HT-29 (cell line): ENCODE measurements at places on chromosomes 13 and 19. TPM values are rescaled to one million over a fixed set of nuclear protein-coding genes. Genes with fewer than 3 reads are reported as not detected.

Gene RNF113B
- not detected in 2 replicates for total RNA-seq

Gene RFPL4A
- total RNA-seq = not detected in 2 replicates

Gene KLF1
- total RNA-seq = not detected in 2 replicates

Gene NPHS1
- not detected in 2 replicates for total RNA-seq

Gene IRF3
- total RNA-seq = 380 and 432 TPM in 2 replicates

Gene ZNF738
- total RNA-seq = 2.0 and 3.2 TPM in 2 replicates

Gene BORCS8
- 40.1 and 50.5 TPM in 2 replicates for total RNA-seq

DNA sequence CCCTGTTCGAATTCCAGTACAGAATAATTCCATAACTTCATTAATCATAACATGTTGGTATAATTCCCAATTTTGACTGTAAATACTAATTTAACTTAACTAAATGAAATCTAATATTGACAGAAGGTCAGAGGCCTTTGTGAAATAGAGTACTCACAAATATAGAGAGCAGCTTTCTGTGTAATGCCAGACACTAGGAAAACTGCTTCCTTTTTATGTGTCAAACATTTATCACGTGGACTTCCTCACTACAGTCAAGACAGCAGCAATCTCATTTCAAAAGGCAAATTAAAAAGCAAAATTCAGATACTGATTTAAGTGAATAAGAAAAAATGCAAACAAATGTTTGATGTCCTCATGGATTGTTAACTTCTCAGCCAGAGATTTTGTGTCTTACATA is 13.1 kb downstream of the ITM2B start:
- no peak for DNase-seq

DNA sequence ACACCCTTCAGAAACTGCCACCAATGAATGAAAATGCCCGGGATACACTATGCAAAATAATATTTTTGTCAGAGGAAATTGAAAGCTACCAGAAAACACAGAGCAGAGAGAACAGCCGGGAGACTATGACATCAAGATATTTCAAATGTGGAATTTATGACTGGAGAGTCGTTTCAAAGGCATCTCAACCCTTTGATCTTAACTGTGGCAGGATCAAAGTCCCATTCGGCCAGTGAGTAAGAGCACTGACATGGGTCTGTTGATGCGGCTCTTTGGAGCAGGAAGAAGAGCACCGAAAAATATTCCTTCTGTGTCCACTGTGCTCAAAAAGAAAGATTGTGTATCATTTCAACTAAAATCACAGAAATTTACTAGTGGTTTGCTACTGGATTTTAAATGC is 201.9 kb downstream of the RFC3 start:
- peak; percentile 91 for DNase-seq

GRCh38 chr19:49396738-49397505 is 8.9 kb downstream of the KASH5 start:
- no peak for DNase-seq

DNA sequence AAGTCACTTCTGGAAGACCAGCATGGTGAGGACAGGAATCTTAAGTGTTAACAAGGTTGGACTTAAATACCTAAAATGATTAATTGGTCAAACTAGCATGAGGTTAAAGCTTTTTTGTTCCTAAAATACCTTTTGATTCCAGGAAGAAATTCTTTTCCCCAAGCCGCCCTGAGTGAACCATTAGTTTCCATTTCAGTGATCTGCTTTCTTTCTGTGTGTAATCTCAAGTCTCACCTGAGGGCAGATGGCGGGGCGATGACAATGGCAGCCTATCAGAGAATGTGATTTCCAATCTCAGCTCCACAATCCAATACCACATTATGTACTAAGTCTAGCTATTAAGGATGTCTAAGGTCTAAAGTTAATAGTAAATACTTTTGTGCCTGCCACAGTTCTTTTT is 390.9 kb upstream of the SGCG start:
- DNase-seq = no peak

DNA sequence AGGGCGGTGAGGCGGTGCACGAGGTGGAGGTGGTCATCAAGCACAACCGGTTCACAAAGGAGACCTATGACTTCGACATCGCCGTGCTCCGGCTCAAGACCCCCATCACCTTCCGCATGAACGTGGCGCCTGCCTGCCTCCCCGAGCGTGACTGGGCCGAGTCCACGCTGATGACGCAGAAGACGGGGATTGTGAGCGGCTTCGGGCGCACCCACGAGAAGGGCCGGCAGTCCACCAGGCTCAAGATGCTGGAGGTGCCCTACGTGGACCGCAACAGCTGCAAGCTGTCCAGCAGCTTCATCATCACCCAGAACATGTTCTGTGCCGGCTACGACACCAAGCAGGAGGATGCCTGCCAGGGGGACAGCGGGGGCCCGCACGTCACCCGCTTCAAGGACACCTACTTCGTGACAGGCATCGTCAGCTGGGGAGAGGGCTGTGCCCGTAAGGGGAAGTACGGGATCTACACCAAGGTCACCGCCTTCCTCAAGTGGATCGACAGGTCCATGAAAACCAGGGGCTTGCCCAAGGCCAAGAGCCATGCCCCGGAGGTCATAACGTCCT is 9.4 kb upstream of the PROZ start:
- DNase-seq = no peak

DNA sequence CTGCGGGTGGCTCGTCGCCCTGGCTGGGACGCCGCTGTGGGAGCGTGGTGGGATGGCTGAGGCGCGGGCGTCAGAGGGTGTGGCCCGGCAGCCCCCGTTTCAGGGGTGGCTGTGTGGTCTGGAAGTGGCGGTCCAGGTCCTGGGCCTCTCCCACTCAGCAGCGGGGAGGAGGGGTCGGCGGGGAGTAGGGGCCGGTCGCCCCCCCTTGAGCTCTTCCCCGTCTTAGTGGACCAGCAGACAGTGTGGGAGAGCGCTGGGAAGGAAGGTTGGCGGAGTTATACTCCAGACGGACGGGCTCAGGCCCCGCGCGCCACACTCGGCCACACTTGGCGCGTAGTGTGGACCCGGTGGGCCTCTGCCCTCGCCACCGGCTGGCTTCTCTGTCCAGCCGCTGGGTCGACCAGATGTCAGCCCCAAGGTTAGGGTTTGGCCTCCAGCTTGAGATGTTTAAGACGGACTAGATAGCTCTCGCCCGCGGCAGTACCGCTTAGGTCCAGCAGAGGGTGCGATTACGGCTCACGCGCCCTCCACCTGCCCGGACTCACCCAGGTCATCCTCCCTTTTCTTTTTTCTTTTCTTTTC is 21.7 kb upstream of the ZNF429 start:
- DNase-seq = no peak

DNA sequence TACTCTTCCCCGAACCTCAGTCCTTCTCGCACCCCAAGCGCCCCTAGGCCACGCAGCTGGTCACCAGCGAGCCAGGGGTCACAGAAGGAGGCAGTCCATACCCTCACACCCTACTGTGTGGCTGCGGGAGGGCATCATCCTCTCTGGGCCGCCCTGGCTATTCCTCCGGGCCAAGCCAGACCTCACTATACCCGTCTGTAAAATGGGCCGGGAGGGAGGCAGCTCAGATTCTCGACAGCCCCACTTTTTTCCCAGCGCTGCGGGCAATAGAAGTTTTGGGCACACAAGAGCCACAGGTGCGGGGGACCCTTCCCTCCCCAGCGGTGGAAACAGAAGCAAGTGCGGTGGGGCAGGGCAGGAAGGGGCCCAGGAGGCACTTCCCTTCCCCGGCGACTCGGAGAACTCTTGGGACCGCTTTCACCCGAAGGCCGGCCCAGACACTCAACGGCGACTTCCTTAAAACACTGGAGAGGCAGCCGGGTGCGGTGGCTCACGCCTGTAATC is 5.6 kb upstream of the ARRDC2 start:
- DNase-seq = no peak

DNA sequence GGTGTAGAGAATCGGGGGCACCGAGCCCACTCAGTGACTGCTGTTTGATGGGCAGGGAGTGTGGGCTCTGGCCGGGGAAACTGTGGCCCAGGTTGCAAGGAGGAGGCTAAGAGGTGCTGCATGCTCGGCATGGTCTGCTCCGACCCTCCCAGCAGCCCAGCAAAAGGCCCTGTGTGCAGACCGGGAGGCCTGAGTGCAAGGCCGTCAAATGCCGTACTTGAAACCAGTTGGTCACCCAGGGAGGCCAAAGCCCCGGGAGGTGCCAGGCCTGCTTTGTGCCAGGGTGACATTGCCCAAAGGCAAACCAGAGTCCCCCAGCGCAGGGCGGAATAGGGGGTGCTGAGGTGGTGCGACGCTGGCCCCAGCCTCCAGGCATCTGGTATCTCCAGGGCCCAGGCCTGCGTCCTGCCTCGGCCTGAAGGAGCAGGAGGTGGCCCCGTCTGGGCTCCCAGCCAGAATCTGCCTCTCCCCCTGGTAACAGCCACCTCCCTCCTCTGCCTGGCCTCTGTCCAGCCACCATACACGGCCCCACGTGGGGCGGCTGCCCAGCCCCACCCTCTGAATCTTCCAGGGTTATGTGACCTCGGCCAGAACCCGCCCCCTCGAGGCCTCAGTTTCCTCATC is 4.0 kb downstream of the PIK3R2 start:
- peak; percentile 83 for DNase-seq

GRCh38 chr13:26604784-26605545 is 47.5 kb downstream of the WASF3 start:
- no peak for DNase-seq

DNA sequence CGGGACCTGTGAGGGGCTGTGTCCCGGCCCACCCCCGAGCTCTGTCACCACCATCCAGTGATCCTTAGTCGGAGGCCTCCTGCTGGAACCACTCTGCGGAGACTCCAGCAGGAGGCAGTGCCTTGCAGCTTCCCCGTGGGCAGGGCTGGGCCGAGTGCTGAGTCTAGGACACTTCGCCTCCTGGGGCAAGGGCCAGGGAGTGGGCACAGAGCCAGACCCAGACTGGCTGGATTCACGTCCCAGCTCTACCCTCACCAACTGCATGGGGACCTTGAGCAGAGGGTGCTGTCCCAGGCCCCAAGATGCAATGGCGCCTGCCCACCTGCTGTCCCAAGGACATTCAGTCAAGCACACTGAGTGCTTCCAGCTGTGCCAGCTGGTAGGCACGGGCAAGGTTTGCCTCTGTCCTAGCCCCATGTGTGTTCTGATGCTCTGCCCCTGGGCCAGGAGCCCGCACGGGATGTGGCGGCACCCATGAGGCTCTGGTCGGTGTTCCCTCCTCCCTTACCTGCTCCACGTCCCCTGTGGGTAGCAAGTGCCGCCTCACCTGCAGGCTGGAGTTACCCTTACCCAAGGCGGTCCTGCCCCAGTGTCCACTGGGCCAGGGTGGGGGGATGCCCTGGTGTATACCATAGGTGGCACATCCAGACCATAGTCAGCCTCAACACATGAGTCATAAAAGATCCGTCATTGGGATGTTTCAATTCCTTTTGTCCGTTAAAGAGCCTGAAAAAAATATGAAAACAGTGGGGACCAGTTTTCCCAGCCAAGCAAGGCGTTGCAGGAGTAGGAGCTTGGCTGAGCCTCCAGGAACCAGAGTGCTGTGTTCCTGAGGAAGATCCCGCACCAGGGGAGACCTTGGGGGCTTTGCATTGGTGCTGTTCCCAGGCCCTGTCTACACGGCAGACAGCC is 7.4 kb downstream of the FZR1 start:
- no peak for DNase-seq

GRCh38 chr13:101111894-101112293 is 304.4 kb downstream of the NALCN start:
- DNase-seq = no peak

GRCh38 chr13:110361365-110361911 is 54.4 kb downstream of the COL4A2 start:
- peak; percentile 52 for DNase-seq
